Calu3 (cell line): ENCODE measurements at places on chromosomes 5 and 9. TPM values are rescaled to one million over a fixed set of nuclear protein-coding genes. Genes with fewer than 3 reads are reported as not detected.
A peak's percentile ranks its signal among the peaks of the same experiment; 100 is the strongest.

TAF11L5 gene
- not detected in 2 replicates for total RNA-seq

RNF183 gene
- 0.76 and 1.5 TPM in 2 replicates for total RNA-seq

DIPK1B gene
- 4.0 TPM in 2 replicates for total RNA-seq

STKLD1 gene
- 0.71 and 0.94 TPM in 2 replicates for total RNA-seq

DNA sequence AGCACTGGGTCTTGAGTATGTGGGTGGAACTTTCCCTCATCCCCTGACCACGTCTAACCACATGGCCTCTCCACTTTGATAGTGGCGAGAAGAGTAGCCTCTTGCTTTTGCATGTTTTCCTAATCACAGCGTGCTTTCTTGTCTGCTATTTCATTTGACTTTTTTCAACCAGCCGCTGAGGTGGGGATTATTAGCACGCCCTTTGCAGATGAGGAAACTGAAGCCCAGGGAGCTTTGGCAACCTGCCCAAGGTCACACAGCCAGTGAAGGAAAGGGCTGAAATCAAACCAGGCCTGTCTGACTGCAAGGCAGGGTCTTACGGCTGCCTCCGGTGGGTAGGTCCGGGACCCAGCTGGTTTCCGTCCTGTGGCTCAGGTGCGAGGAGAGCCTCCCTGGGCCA lies 106.5 kb upstream of the MSX2 start:
- no peak overlapping the region for H3K27ac ChIP-seq
- H3K36me3 ChIP-seq, result no peaks in the 10 kb centered on the region
- peaks cover 13% of the 10 kb centered on the region for H3K4me1 ChIP-seq
- no peak overlapping the region for H3K4me3 ChIP-seq
- DNase-seq, result peak; percentile 65
- no peaks in the 10 kb centered on the region for H3K27me3 ChIP-seq

GRCh38 chr9:116653348-116654058 lies 33.6 kb upstream of the TRIM32 start:
- no peak overlapping the region for H3K27ac ChIP-seq
- H3K4me3 ChIP-seq, result no peak overlapping the region
- H3K36me3 ChIP-seq, result no peaks in the 10 kb centered on the region
- no peaks in the 10 kb centered on the region for H3K27me3 ChIP-seq

GRCh38 chr9:114178756-114179450 lies 23.6 kb downstream of the COL27A1 start:
- peaks cover 4% of the 10 kb centered on the region for H3K36me3 ChIP-seq
- H3K27me3 ChIP-seq, result no peaks in the 10 kb centered on the region
- no peak overlapping the region for H3K4me3 ChIP-seq
- H3K4me1 ChIP-seq, result no peaks in the 10 kb centered on the region
- DNase-seq, result no peak
- no peak overlapping the region for H3K27ac ChIP-seq

GRCh38 chr9:14189578-14189977 lies 124.4 kb downstream of the NFIB start:
- no peak for DNase-seq
- H3K36me3 ChIP-seq, result no peaks in the 10 kb centered on the region
- peaks cover 40% of the 10 kb centered on the region for H3K4me1 ChIP-seq
- H3K4me3 ChIP-seq, result no peak overlapping the region
- H3K27ac ChIP-seq, result no peak overlapping the region

- H3K27ac ChIP-seq, result no peak overlapping the region
- H3K36me3 ChIP-seq, result peaks cover 4% of the 10 kb centered on the region
- no peak for DNase-seq
- peaks cover 17% of the 10 kb centered on the region for H3K4me1 ChIP-seq
Measured at GRCh38 chr9:136056546-136057235, 38.4 kb downstream of the NACC2 start.
